ENCODE measurements at places on chromosomes 7 and 10.

- no peak for DNase-seq
Observed at GRCh38 chr10:30062582-30062981, 3.2 kb upstream of the JCAD start.

DNA sequence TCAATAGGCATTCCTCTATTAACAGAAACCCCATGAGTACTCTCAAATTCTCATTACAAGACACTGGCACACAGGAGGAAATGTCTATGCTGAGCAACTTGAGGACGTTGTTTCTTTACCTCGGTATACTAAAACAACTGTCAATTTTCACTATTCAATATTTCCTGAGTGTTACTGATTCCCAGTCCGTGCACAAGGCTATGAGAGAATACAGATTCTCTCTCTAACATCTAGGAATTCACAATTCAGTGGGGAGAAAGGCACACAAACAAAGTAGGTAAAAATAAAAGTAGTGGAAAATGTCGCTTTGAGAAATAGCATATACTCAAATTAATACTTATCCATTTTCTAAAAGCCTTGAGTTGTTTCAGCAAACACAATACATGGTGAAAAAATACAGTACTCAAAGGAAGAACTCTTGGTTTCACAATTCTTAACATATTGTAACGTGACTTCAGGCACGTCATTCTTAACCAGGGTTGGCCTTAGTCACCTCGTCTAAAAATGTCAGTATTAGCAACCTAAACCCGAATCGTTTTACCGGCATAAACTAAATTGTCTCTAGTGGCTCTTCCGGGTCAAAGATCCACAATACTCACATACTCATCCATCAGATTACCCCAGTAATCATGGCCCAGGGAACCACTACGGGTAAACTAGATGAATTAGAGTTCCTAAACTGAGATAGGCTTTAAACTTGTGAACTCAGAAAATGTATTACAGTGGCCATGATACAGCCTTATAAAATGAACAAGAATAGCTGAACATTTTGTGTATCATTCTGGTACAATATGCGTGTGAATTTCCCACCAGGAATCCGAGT, 1.5 kb downstream of the IPMK start:
- no peak for DNase-seq

DNA sequence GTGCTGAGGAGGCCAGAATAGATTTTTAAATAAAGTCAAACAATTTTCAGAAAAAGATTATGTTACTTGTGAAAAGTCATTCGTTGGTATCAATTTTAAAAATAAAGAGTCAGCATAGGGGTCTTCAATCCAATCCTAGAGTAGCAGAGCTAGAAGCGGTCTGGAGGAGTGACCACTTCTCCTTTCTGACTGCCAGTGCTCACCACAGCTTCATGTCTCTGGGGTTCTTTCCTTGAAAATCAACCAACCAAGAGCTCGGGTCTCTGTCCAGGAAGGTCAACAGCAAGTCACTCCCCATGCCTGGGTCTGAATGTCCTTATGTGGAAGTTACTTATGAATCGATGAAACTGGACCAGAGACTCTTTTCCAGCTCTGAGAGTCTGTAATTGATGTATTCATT, 14.3 kb downstream of the PTPRN2 start:
- no peak for DNase-seq

- DNase-seq = no peak
Observed at GRCh38 chr10:11074536-11075267, 57.0 kb downstream of the CELF2 start.

- DNase-seq = no peak
Observed at GRCh38 chr7:39741942-39742623, 118.7 kb downstream of the RALA start.

DNA sequence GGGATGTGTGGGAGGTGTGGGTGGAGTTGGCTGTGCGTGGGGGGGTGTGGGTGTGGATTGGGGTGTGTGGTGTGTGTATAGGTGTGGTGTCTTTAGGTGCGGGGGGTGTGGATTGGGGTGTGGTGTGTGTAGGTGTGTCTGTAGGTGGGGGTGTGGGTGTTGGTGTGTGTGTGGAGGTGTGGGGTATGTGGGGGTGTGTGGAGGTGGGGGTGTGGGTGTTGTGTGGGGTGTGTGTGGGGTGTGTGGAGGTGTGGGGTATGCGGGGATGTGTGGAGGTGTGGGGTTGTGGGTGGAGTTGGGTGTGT, 33.9 kb downstream of the SPDYE17 start:
- DNase-seq = no peak

DNA sequence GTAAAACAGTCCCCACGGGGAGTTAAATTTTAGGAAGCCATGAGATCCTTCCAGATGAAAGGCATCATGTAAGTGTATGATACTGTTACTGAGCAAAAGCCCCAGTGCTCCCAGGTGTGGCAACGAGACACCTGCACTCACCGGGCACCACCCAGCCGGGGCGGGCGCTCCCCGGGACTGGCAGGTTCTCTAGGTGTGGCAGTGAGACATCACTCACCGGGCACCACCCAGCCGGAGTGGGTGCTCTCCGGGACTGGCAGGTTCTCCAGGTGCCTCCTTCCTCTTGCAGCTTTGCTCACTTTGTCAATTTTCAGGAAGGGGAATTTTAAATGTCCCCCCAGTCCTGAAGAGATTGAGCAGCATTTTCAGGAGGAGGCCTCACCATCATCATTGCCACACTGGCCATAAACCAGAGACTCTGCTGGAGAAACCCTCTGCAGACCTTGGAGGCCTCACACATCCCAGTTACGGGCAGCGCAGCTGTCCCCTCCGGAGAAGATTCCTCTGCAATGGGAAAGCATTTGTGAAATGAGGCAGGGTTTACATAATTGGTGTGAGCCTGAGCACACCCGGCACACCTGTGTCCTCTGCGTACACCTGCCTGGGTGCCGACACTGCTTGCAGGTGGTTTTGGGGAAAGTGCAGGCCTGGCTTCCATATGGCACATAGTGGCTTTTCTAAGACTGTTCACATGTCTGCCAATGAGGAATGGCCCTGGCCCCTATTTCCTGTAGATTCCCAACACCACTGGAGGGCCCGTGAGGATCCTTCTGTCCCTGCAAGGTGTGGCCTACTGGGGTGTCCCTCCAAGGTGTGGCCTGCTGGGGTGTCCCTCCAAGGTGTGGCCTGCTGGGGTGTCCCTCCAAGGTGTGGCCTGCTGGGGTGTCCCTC, 191.4 kb downstream of the EBF3 start:
- DNase-seq = no peak

DNA sequence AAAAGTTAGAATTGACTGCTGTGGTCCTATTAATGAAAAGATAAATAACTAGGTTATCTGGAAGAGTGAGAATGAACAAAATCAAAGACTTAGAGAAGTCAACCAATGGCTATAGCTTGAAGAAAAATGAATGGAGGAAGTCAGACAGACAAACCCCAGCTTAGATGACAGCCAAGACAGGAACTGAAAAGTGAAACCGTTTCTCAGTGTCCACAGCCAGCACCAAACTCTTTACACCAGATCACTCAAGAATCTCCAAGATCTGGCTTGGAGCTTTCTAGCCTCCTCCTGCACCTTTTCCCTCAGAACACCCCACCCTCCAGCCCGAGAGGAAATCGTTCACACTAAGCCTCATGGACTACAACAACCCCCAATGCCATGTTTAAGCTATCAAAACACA, 167.0 kb downstream of the SFMBT2 start:
- no peak for DNase-seq

DNA sequence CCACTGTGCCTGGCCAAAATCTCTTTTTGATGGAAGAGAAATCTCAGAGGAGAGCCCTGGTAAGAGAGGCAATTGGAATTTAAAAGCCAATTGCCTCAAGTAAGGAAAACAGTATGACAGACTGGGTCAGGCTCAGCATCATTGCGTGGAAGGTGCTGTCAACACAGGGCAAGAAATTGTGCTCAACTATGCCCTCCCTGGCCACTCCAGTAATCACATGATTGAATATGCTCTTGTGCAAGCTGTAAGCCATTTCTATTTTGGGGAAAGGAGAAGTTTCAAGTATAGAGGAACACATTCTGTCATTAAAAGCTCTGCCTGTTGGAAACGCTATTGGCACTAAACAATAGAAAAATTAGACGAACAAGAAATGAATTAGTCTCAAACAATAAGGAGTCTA, 1127.7 kb downstream of the REEP3 start:
- no peak for DNase-seq

GRCh38 chr7:94580601-94581000, 71.0 kb downstream of the CASD1 start:
- DNase-seq = no peak

DNA sequence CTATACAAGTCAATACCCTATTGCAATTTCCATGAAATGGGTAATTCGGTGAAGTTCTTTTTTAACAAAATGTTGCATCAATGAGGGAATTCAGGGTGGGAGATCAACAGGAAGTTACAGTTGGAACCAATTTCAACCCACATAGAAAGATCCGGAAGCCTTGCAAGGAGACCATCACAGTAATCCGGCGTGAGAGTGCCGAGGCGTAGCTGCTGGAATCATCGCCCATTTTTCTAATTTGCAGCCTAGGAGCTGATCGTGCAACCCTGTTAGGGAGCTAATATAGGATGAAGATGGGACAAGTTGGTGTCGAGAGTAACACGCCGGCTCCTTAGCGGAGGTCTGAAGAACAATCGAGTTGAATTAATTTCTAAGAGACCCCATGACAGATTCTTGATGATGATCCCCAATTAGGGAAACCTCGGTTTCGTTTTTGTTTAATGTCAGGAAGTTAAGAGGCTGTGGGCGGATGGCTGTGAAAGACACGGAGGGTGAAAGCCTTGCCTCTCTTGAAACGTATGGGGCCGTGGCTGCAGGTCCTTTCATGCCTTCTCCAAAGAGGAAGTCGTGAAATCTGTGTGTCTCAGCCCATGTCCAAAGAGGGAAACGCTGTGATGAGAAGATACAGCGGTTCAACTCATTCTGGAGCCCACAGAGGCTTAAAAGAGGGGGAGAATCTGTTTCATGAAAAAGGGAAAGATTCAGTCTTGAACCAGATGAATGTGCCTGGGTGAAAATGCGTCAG, 51.2 kb upstream of the CARD11 start:
- DNase-seq = peak; percentile 34

DNA sequence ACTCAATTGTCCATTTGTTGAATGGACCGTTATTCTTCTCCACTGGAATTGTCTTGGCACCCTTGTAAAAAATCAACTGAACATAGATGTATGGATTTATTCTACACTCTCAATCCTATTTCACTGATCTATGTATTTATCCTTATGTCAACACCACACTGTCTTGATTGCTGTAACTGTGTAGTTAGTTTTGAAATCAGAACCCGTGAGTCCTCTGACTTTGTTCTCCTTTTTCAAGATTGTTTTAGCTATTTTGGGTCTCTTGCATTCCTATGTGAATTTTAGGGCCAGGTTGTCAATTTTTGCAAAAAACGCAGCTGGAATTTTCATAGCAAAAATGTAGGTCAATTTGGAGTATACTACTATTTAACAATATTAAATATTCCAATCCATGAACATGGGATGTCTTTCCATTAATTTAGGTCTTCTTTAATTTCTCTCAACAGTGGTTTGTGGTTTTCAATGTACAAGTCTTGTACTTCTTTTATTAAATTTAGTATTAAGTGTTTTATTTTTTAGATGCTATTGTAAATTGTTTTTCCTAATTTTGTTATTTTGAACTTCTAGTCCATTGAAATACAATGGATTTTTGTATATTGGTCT, 10.0 kb downstream of the CAMK2B start:
- no peak for DNase-seq

DNA sequence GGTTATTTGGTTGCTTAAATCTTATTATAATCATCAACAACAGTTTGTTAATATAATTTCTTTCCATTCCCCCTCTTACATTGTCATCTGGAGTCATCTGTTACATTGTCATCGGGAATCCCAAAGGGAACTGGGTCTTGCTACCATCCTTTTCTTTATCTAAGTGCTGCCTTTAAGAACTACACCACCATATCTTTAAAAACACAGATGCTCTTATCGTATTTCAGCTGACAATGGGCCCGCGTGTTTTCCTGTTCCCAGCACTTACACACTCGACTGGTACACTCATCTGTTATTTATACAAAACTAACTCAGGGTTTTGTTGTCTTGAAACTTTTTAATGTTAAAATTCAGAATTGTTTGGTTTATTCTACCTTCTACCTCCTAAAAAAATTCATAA, 256.2 kb upstream of the MGMT start:
- no peak for DNase-seq

- DNase-seq = peak; percentile 46
Observed at GRCh38 chr10:34655286-34656170, 159.6 kb downstream of the PARD3 start.

DNA sequence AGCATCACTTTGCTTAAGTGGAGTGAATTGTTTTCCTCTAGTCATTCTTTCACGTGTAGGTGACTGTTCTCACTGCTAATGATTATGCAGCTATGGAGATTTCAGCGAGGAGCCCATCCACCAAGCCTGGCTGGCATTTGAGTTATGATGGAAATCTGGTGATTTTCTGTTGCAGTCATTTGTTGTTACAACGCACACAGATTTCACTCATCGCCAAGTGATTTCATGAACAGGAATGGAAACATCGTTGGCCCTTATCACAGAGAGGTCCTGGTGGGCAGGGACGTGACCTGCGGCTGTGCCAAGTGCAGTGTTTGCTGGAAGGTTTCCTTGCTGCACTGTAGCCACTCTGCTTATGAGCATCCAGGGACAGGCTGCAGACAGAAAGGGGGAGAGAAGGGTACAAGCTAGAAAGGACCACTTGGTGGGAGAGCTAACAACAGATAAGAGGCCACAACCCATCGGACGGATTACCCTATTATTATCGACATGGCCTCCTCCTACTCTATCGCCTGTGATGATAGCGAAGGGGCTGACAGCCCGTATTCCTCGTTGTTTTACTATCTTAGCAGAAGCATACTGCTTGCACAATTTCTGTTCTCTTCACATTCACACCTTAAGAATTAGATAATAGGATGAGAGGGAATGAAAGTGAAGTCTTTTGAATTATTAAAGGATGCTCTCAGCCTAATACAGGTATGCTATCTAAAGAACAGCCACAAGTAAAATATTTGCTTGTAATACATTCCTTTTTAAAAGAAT, 99.0 kb upstream of the PITRM1 start:
- no peak for DNase-seq

- no peak for DNase-seq
Observed at GRCh38 chr7:4154882-4155535, 527.1 kb upstream of the FOXK1 start.

DNA sequence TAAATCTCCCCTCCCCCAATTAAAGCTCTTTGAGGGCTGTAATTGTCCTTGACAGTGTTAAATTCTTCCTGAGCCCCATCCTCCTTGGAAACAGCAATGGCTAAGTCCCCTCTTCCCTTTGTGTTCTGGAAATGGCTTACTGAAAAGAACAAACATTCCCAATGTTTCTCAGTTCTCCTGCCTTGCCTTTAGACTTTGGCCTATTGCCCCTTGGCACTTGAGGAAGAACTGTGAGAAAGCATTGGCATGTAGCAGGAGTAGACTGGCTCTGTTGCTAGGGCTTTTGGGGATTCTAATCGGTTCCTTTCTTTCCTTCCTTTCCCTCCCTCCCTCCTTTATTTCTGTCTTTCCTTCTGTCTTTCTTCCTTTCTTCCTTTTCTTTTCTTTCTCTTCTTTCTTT, 463.3 kb upstream of the PODXL start:
- DNase-seq = no peak

GRCh38 chr10:101071267-101071884, 9.6 kb downstream of the KAZALD1 start:
- DNase-seq = no peak
